Activated CD4-positive, alpha-beta T cell treated with anti-CD3 and anti-CD28 coated beads, Interleukin-10, Interleukin-2, amounts not matched to agents 100 ng/mL and 50 ng/mL, durations not matched to agents 16 hours and 8 hours (primary cell): ENCODE measurements at places on chromosomes 5 and 9.

- no peak for DNase-seq
These were observed 316.0 kb downstream of the PDE4D start for GRCh38 chr5:59577485-59577884.

- DNase-seq: no peak
These were observed 114.4 kb upstream of the SLIT3 start for GRCh38 chr5:169415371-169415770.

DNA sequence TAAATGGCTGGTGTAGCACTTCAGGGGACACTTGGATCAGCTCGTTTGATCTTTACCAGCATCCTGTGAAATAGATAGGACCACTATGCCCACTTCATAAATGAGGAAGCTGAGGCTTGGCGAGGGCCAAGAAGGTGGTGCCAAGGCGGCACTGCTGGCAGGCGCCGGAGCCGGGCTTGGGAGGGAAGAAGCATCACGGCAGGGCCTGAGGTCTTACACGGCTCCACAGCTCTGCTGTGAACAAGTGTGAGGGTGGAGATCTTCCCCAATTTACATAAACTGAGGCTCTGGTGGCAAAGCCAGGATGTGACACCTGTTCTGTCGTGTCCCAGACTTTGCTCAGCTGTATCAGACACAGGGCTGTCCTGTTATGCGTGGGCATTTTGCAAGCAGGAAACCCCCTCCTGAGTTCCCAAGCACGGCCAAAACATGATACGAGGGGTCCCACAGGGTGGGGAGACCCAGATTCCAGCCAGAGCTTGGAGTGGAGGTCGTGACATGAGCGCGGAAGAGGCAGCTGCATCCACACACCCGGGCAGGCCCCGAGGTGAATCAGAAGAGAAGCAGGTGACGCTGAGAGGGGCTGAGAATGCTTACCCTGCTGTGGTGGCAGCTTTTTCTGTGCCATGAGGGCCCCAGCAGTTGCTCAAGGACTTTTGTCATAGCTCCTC lies 117.5 kb upstream of the BOD1 start:
- DNase-seq: no peak

GRCh38 chr9:123426406-123426805 lies 70.4 kb downstream of the CRB2 start:
- no peak for DNase-seq

GRCh38 chr9:32434892-32435291 lies 50.4 kb downstream of the ACO1 start:
- DNase-seq: no peak

DNA sequence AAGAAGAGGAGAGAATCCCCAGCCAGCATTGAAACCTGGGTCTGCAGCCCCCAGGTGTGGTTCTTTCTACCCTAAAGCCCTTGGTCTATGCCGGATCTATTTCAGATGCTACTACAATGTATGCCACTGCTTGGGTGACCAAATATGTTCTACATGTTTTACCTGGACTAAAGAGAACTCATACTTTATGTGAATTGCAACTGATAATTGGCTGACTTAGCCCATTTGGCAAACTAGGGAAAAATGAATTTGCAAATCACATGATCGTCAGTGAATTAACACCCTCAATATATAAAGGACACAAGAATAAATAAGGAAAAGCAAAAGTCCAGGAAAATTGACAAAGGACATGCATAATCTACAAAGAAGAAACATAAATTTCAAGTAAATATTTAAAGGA lies 308.8 kb upstream of the IRX2 start:
- no peak for DNase-seq

- no peak for DNase-seq
These were observed 22.8 kb upstream of the LPCAT1 start for GRCh38 chr5:1546556-1546955.

DNA sequence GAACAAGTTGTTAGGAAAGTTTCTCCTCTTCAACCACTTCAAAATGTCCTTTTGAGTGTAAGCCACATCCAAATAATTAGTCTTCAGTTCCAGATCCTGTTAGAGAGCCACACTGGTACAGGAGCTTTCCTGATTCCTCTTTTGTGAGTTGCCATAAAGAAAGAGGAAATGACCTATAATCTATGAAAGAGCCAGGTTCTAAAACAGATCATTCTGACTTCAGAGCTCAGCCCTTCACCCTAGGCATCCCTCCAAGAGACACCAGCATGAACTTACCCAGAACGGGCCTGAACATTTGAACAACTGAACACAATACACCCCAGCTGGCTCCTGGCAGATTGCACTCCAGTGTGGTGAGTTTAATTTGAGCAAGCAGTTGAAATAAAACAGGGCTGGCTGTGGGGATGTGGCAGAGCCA lies 25.7 kb downstream of the SLC1A1 start:
- DNase-seq: no peak

DNA sequence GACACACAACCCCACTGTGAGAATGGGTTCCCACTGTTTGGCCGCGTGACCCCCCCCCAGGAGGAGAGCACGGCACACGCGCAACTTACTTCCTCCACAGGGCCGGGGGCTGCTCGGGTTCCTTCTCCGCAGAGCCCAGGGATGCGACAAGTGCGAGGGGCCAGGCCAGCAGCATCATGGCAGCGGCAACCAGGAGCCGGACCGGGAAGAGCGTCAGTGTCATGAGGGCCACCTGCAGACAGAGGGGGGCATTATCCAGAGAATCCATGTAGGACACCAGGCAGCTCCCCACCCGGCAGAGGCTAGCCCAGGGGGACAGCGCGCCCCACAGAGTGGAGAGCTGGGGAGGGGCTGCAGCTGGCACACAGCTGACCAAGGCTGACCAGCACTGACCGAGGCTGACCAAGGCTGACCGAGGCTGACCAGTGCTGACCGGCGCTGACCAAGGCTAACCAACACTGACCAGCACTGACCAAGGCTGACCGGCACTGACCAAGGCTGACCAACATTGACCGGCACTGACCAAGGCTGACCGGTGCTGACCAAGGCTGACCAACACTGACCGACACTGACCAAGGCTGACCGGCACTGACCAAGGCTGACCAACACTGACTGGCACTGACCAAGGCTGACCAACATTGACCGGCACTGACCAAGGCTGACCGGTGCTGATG lies 22.3 kb downstream of the LPCAT1 start:
- DNase-seq: no peak

DNA sequence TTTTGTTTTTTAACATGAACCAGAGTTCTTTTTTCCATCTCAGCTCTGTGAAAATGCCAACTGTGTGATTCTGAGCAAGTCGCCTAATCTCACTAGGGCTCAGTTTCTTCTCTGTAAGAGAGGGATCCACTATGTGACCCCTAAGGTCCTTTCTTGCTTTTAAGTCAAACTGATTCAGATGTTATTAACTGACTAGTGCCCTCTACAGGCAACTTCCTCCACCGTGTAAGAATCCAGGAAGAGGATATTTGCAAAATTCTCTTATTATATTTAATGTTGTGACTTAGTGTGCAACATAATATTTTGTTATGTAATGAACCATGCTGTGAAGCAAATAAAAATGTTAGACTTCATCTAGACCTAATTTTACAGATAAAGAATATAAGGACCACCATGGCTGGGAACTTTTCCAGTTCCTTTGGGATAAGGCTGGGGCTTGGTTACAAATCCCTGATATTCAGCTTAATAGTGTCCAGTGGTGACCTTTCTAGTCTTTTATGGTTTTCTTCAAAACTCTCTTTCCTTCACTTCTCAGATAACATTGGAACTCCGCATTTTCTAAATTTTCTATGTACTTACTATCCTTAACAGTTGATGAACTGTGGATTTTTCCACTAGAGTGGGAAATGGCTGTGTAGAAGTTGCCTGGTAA lies 244.7 kb downstream of the PIK3R1 start:
- peak; percentile 67 for DNase-seq

- no peak for DNase-seq
These were observed 176.4 kb upstream of the PLCXD3 start for GRCh38 chr5:41686767-41687166.

- DNase-seq: no peak
These were observed 3.5 kb downstream of the RALGDS start for GRCh38 chr9:133117271-133118178.

DNA sequence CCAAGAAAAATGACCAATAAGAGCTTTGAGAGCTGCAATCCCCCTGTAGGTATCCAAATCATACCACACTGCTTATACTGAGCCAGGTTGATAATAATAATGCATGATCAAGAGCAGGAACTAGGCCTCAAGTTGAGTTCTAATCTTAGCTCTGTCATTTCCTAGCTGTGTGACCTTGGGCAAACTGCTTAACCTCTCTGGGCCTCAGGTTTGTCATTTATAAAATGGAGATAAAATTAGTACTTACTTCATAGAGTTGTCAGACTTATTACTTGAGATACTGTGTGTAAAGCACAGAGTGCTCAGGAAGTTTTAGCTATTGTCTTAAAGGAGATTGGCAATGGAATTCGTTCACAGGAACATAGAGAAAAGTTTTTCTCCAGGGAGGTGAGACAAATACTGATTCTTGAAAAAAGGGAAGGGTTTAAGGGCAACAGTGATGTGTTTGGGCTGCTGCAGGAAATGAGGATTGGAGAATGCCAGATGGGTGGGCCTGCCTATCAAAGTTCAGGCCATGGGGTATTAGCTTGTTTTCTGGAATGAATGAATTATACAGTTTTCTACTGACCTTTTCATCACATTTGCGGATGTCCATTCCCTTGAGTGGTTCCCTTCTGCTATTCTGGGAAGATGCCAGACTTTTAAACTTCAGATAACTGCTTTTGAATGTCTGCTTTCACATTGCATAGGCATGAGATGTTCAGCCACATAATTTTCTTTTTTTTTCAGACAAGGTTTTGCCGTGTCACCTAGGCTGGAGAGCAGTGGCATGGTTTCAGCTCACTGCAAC lies 10.2 kb upstream of the ATP6V0E1 start:
- no peak for DNase-seq

DNA sequence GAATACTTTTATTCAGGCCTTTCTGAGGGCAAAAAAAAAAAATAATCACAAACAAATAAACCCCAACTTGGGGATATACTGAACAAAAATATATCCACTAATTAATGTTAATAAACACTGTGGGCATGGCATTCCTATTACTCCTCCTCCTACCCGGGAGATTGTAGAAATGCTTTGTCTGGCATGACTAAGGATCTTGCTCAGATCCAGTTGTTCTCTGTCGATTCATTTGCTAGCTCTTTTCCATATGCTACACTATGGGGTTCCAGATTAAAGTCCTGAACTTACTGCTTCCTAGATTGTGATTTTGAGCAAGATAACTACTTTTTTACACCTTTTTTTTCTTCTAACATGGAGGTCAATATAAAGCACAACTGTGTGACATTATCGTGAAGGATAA lies 102.2 kb upstream of the PRR16 start:
- no peak for DNase-seq

DNA sequence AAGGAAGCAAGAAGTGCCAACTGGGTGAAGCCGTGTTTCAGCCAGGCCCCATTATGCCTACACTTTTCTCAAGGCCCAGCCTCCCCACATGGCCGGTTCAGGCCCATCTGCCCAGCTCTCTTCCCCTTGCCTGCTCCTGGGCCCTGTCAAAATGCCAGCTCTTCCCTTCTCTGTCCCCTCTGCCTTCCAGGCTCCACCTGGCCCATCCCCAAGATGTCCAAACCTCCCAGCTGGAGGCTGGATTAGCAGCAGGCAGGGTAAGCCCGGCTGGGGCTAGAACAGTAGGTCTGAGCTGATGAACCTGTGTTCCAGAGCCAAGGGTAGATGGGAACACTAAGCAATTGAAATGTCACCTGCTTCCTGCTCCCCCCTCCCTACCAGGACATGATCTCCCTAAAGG lies 64.1 kb upstream of the HSPA9 start:
- no peak for DNase-seq

GRCh38 chr5:55218967-55219366 lies 8.1 kb downstream of the MCIDAS start:
- DNase-seq: no peak

GRCh38 chr9:61666849-61667371 lies 477.1 kb downstream of the SPATA31A7 start:
- no peak for DNase-seq

GRCh38 chr5:137872466-137872865 lies 4.8 kb downstream of the MYOT start:
- DNase-seq: no peak

GRCh38 chr9:125889476-125890419 lies 142.6 kb downstream of the PBX3 start:
- peak; percentile 10 for DNase-seq

- DNase-seq: no peak
These were observed 103.8 kb upstream of the SLC1A3 start for GRCh38 chr5:36502608-36503007.

- DNase-seq: no peak
These were observed 2.3 kb upstream of the NKX2-5 start for GRCh38 chr5:173237143-173237874.

DNA sequence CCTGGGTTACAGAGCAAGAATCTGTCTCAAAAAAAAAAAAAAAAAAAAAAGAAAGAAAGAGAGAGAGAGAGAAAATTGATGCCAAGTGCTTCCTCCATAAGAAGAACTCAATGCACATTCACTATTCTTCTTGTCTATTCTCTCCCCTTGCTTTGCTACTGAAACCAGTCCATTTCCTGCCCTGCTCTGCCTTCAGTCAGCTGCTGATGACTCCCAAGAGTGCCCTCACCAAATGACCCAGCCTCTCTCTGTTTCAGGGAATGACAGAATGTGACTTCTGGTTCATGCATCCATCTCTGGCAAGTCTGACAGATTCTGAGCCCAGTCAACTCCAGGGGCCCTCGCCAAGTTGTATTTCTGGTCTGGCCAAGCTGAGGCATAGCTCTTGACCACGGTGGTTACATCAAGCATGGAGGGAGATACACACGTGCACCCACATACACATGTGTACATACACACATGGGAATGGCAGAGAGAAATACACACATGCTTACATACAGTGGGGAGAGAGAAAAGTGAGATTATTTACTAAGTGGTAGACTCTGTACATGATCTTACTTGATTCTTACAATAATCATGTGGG lies 106.2 kb downstream of the NSG2 start:
- DNase-seq: no peak

- no peak for DNase-seq
These were observed 6.0 kb upstream of the ZDHHC11 start for GRCh38 chr5:856531-857425.

GRCh38 chr5:157177953-157178352 lies 2.7 kb upstream of the ITK start:
- DNase-seq: peak; percentile 69

DNA sequence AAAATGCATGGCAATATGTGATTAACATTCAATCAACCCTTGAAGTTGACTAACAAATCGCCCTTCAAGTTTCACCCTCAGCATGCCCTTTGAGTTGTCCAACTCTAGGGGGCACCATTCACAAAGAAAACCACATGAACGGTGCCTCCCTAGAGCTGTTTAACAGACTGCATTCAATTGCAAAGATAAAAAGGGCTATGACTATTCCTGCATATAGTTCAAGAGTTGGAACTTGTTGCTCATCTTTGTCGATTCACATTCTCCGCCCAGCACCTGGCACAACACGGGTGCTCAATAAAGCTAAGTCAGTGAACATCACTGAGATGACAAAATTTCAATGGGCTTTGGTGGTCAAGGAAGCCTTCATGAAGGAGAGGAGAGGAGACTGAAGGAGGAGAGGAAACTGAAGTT lies 69.6 kb upstream of the SLC30A5 start:
- DNase-seq: peak; percentile 57

DNA sequence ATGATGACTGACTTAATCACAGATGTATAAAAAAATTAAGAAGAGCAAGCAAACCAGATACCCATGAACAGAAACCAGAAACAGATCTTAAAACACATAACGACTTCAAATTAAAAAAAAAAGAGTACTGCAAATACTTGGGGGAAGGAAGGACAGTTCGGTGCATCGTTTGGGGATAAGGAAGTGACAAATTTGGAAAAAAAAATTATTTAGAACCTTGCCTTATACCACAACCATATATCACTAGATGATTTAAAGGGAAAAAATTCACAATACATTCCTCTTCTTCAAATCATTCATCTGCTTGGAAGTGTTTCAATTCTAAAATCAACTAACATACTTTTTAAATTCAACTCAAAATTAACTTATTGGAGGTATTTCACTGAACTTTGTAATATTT lies 1038.6 kb upstream of the DMAC1 start:
- no peak for DNase-seq
